ENCODE measurements at places on chromosomes 7 and 10.
A peak's percentile ranks its signal among the peaks of the same experiment; 100 is the strongest.

GRCh38 chr7:128841921-128842673 is 11.9 kb downstream of the FLNC start:
- DNase-seq, result peak; percentile 35

DNA sequence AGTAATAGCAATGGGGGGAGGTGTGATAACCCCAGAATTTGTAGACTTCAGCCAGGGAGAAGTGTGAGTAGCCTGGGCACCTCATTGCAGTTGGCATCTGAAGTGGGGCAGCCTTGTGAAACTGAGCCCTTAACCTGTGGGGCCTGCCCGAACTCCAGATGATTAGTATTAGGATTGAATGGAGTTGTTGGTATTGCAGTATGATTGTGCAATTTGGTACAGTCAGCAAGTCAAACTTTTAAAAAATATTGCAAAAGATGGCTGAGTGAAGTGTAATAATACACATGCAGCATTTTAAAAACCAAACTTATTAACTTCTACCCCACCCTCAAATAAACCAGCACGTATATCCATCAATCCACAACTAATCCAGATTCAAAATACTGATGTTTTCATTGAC is 9.3 kb downstream of the RBM33 start:
- DNase-seq, result no peak

DNA sequence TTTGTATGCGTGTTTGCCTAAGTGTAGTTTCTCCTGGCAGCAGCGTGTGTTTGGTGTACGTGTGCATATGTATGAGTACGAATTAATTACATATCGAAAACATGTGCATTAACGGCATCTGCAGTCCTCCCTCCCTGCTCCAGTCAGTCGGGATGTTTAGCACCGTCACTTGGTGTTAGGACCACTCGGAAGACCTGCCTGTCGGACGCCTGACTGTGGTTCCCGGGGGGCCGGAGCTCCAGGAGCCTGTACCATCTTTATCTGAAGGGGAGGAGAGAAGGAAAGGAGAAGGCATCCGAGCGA is 1.1 kb upstream of the CNTNAP2 start:
- DNase-seq, result no peak

DNA sequence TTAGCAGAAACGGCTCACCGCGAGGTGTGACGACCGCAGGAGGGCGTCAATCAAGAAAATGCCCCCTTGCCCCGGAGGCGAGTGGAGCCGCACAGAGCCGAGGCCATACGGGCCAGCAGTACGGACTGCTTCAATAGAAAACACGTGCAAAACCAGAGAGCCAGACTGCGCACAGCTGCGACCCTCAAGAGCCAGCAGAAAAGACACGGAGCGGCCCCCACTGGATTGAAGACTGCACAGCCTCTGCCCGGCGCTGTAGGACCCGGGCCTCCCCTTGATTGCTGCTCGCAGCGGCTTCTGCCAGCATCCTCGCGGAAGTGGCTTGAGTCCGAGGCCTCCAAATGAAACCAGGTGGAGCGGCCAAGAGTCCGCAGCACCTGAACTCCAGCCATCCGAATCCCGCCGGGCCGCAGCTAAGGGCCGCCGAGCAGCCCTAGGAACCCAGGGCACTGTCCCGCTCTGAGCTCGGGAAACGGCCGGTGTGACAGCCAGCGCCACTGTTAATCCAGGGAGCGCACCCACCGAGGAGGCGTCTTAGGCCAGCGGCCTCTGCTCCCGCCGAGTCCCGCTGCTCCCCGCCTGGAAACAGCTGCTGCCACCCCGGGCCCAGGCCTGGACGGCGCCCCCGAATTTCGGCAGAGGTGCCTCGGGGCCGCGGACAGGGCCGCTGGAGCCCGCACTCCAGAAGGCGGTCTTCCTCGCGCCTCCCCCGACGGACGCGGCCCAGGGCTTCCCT is 660 bp upstream of the HHEX start:
- DNase-seq, result no peak

- no peak for DNase-seq
These were observed 142.0 kb upstream of the NPY start for GRCh38 chr7:24141874-24142509.

- no peak for DNase-seq
These were observed 115.7 kb upstream of the CACNA2D1 start for GRCh38 chr7:82559193-82559805.

DNA sequence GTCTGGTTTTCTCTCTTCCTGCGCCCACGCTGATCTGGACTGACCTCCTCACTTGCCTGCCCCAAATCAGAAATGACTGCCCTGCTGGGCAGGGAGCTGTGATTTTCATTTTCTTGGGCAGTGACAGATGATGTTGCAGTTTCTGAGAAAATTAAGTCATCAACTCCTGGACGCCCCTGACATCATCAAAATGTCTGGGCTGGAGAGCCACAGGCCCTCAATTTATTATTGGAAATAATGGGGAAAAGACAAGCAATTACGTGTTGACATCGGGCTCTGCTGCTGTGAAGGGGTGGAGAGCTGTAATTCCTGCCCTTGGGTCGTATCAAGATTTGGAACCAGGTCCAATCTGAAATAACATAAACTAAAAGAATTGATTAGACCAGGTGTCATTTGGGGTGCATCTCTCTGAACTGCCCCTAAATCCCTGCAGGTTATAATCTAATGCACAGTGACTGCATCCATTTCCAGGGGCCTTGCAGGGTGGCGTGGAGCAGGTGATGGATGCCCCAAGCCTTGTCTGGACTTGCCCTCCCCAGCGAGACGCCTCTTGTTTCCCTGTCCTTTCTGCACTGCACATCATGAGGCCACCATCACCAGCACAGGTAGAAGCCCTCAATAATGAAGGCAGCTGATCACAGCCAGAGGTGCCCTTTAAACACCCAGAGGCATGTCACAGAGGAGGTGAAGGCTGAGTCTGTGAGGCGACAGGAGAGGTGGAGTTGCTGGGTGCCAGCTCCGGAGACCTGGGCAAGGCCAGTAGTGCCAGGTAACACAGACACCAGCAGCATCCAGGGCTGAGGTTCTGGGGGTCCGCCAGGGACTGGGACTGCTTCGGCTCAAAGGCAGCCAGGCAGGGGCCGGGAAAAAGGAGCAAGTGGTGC is 98.7 kb downstream of the HTR5A start:
- DNase-seq, result no peak

DNA sequence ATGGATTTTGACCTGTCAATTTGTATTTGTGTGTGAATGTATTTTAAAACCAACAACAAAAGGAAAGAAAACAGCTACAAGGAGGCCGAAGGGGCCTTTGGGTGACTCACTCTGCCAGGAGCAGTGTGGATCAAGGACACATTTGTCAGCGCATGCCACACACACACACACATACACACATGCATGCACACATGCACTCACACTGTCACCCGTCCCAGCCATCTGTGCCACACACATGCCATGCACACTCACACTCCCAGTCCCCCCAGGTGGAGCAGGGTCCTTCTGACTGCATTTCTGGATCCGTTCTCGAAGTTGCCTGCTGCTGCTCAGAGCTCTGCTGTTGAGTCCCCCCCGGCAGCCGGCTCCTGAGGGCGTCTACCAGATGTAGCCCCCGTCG is 26.0 kb downstream of the SPOCK2 start:
- no peak for DNase-seq

DNA sequence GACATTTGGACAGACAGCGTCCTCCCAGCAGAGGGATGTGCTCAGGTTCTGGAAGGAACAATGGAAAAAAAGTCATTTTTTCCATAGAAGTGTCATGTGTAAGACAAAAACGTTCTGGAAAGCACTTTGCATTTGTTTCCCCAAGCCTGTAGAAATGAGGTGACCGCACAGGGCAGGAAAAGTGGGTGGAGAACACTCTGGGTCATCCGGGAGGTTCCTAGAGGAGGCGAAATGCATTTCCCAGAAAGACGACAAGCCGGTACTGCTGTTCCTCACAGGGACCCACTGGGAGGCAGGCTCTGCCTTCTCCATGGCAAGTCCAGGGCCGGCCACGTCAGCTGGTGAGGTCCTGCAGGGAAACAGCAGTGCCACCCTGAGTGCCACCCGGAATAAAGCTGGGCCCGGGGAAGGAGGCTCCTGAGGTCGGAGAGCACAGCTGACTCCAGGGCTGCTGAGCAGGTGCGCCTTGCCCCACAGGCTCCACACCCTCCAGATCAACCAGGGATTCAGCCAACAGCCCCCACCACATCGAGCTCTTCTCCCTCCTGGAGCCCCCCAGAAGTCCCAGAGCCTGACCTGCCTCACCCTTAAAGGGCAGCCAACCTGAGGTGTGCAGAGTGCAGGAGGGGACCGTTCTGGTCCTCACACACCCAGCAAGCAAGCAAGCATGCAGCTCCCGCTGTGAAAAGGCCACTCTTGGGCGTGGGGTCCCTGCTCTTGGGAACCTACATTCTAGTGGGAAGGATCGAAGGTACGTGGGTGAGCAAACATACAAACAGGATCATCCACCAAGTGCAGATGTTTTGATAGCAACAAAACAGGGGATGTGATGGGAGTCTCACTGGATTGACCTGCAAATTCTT is 28.8 kb upstream of the INPP5A start:
- no peak for DNase-seq

DNA sequence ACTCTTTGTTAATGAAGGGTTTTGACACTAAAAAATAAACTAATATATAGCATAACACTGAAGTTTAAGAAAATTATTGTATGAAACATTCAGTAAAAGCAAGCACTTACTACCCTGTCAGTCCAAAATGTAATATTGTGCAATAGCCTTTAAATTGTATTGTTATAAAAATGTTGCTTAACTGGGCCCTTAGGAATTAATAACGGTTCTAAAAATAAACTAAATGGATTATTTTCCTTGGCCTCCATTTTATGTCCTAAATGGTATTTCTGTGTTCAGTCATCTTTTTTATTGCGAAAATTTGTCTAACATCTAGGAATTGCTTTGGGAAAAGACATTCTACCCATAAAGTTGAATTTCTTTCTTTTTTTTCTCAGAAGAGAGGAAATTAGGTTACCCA is 49.0 kb upstream of the ABI1 start:
- no peak for DNase-seq

DNA sequence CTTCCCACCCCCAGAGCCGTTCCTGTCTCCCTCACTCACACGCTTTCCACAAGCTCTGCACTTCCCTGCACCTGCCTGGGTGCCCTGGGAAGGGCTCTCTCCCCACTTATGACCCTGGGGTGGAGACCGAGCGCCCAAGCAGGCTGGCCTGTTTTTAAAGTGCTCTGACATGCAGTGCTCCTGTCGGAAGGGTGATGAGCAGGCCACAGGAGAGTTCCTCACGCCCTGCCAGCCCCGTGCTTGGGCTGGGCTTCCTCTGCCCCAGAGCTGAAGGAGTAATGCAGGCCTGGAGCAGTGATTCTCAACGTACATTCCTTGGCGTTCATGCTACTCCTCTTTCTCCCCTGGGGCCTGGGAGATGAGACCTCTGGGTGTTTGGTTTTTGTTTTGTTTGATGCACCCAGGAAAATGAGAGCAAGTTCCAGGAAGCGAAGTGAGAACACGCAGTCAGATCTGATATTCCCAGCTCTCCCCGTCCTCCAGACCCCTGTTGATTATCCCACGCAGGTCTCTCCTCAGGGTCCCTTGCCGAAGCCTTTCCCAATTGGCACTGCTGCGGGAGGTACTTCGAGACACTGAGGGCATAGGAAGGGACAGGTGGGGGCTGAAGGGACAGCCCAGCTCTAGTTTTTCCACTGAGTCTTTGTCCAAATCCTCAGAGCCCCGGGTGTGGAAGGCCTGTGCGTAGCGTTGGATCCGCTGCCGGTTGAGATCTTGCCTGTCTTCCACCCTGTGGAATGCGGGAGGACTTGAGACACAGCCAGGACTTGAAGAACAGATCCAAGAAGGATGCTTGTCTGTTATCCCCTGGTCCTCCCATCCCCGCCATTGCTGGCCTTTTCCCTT is 14.1 kb downstream of the TRPV6 start:
- DNase-seq, result no peak

DNA sequence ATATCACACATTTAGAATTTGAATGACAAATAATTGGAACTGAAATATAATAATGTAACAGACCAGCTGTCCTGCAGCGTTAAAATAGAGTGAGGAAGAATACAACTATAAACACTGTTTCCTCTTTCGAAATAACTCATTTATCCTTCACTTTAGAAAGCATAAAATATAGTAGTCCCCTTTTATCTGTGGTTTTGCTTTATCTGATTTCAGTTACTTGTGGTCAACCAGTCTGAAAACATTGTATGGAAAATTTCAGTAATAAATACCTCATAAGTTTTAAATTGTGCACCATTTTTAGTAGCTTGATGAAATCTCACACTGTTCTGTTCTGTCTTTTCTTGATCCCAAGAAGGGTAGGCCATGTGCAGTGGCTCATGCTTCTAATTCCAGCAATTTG is 31.7 kb downstream of the POLR1F start:
- DNase-seq, result no peak

DNA sequence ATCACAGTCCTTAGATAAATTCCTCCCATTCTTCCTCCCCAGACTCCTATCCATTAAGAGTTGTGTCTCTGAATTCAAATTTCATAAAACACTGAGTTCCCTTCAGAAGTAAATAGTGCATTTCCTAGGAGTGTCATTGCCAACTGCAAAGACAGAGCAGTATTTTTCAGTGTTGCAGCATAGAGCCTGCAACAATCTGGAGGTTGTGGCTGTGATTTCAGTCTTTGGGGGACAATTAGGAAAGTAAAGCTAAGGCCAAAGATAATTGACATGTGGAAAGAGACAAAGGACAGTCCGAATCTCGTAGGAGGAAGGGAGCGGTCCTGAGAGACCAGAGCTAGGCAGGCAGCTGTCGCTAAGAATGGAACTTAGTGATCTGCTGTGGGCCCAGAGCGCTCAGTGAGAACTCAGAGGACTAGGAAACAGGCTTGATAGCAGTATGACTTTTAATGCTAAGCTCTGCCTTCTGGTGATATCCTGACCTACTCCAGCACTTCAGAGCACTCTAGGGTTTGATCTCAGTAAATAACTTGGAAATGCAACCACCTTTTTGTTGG is 46.2 kb downstream of the PRPF18 start:
- no peak for DNase-seq

GRCh38 chr10:97204826-97205679 is 19.3 kb upstream of the SLIT1 start:
- DNase-seq, result no peak

GRCh38 chr7:64098-64915 is 128.1 kb upstream of the FAM20C start:
- DNase-seq, result no peak
